Stimulated activated CD4-positive, alpha-beta T cell treated with anti-CD3 and anti-CD28 coated beads, Interleukin-2, amount 100 ng/mL, for 48 hours (primary cell): ENCODE measurements at places on chromosomes 1 and 21.
A peak's percentile ranks its signal among the peaks of the same experiment; 100 is the strongest.

DNA sequence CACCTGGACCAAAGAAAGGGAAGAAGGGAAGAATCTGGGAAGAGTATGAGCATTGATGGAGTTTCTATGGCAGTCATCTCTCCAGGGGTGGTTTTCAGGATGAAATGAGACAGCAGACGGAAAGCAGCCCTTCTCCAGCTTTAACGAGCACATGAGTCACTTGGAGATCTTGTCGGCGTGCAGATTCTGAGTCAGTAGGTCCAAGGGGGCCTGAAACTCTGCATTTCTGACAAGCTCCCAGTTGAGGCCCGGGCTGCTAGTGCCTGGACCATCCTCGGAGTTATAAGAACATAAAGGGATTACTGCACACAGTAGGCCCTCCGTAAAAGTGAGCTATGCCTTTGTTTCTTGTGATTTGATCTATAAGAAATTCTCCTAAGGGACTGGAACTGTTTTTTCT lies 17.6 kb downstream of the HSPG2 start:
- DNase-seq: no peak

GRCh38 chr1:200670242-200671118 lies 773 bp upstream of the DDX59 start:
- DNase-seq: no peak

DNA sequence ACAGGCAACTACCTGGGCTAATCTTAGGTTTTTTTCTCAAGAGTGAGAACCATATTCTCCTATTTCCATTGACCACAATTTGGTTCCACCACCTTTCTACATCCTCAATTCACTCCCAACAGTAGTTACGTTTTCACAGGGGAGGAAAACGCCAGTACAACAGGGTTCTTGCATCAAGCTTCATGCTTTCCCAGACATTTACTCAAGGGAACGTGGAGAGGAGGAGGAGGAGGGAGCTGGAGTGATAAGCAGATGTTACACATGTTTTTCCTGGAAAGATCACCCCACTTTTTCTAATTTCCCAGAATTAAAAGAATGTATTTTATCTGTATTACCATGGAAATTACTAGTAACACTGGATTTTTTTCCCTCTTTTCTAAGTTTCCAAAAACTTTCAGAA lies 58.3 kb downstream of the RGS5 start:
- no peak for DNase-seq

GRCh38 chr21:26280775-26281174 lies 110.2 kb upstream of the APP start:
- no peak for DNase-seq

DNA sequence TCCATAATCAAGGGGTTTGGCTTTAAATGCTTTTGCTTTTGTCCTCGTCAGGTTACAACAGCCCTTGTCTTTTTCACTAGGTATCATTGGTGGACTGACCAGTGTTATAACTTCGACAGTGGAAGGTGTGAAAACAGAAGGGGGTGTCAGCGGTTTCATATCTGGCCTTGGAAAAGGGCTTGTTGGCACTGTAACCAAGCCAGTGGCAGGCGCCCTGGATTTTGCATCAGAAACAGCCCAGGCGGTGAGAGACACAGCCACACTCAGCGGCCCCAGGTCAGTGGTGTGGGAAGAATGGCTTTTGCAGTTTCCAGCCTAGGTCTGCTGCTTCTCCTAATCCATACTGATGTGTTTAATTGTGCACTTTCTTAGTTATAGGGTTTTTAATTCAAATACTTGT lies 157.9 kb downstream of the DHRS3 start:
- no peak for DNase-seq

DNA sequence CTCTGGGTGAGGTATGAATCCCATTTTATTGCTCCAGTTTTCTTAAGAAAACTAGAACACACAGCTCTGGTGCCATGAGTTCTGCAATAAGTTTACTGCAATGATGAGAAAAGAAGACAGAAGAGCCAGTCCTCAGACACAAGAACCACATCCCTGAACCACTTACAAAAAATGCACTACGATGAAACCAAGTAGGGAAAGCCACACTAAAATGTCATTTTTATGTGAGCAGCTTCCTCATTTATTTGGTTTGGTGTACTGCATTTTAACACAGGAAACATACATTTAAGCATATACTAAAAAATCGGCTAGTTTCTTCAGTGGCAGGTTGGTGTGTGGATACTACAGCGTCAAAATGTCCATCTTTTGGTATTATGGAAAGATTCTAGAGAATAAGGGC lies 95.9 kb downstream of the PTPN14 start:
- DNase-seq: no peak

- no peak for DNase-seq
Observed at GRCh38 chr1:195754874-195755273, 853.4 kb downstream of the KCNT2 start.

DNA sequence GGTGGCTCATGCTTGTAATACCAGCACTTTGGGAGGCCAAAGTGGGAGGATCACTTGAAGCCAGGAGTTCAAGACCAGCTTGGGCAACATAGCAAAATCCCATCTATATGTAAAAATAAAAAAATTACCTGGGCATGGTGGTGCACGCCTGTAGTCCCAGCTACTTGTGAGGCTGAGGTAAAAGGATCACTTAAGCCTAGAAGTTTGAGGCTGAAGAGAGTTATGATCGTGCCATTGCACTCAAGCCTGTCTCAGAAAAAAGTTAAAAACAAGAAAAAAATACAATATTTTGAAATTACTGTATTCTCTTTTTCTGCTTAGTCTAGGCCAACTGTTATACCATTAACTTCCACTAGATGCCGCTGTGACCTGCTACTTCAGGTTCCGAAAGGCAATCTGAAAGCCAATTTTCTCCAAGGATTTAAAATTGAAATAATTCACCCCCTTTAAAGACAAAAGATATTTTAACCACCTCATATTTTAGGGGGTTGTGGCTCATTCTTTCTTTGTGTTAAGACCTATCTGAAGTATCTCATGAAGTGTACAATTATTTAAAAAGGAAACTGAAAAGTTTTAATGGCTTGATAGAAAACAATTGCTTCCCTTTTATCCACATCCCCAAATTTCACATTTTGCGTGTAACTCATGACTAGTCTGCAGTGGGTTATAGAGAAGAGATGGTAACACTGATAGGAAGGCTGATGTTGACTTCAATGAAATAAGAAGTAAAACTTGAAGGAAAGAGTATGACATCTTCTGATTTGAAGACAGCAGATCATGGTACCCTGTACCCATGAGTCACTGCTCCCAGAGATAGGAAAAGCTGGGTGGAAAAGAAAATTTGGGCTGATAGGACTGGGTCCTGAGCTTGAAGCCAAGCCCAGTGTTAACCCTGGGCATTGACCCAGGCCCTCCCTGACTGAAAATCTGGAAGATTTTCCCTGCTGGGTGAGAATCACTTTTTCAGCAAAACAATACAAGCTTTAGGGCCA lies 24.4 kb upstream of the CLDN14 start:
- DNase-seq: peak; percentile 43

- DNase-seq: peak; percentile 21
Observed at GRCh38 chr1:155126556-155127104, 1.0 kb upstream of the EFNA1 start.

- peak; percentile 85 for DNase-seq
Observed at GRCh38 chr1:16206547-16207317, 5.7 kb downstream of the ARHGEF19 start.

DNA sequence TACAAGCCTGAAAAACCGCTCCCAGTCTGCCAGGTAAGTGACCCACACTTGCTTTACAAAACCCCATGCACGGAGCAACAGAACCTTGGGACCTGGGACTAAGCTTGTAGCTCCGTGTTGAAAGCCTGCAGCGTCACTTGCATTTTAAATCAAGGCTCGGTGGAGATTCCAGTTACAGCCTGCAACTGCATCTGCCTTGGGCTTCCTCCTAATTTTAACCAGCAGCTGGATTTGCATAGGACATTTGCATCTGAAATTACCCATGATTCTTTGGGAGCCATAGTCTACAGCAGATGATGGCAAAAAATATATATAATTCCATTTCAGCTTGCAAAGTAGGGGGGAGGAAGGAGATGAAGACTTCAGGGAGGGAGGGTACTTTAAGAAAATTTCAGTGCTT lies 62.4 kb upstream of the IGSF21 start:
- DNase-seq: no peak

DNA sequence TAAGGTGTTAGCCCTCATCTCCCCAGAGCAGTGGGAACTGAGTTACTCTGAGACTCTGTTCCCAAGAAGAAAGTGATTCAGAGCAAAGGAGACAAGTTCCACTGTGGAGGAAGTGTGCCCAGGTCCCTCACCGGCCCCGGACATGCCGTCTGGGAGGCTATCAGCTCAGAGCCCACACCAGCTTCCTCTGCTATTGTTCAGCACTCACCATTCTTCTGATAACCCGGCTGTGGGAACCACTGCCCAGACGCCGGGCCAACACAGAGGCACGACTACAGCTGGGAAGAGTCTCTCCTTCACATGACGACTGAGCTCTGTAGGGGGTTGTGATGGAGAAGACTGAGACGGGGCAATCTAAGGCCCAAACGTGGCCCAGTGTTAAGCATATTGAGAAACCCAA lies 34.2 kb upstream of the GJA5 start:
- DNase-seq: no peak

- DNase-seq: no peak
Observed at GRCh38 chr1:232218955-232219865, 410.7 kb downstream of the SIPA1L2 start.

DNA sequence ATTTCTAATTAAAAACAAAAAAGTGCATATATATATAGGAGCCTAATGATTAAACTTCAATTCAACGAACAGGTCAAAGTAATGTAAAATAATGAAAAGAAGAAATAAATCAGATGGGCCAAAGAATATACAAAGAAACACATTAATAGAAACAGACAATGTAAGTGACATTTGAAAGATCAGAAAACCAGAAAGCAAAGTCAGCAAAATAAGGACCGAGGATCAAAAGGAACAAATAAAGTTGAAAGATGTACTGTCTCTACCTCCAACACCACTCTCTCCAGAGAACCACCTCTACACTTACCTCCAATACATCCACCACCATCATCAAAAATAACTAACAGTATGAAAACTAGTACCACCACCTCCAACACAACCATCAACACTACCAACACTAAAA lies 1226.3 kb upstream of the NCAM2 start:
- DNase-seq: no peak
